PC-3 (cell line): ENCODE measurements at places on chromosomes 6 and 20.
A peak's percentile ranks its signal among the peaks of the same experiment; 100 is the strongest.

DNA sequence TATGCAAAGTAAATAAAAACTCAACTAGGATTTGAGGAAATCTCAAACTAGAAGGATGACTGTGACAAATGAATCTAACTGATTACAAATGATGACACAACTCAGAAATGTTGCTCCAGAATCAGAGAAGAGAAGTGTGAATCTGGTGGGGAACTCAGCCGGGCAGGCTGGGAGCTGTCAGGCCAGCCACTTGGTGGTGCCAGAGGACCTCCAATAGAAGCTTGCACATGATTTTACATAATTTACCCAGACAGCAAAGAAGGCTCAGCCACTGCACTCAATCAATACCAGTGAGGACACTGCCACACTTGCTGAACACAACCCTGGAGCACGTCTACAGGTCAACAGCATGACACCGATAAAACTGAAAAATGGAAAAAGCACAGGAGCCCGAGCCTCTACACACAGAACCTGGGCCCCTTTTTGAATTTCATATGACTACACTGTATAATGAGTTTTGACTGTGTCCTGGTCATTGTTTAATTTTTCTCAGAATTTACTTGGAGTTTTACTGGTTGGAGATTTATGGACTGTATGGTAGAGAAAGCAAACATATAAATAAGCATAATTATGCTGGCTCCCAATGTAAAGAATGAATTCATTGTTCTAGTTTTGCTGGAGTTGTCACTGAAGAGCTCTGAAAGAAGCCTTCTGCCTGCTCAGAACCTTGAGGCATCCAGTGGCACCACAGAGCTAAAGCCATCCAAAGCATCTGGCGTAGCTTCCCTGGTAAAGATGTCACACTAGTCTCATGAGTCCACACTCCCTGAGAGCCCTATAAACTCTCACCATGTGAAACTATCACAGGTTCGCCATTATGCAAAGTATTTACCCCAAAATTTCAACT lies 296.5 kb downstream of the THBS2 start:
- DNase-seq = peak; percentile 58

GRCh38 chr6:137731960-137732616 lies 135.0 kb upstream of the TNFAIP3 start:
- DNase-seq = peak; percentile 86

- DNase-seq = peak; percentile 36
Observed at GRCh38 chr6:132115714-132116366, 164.7 kb upstream of the CCN2 start.

DNA sequence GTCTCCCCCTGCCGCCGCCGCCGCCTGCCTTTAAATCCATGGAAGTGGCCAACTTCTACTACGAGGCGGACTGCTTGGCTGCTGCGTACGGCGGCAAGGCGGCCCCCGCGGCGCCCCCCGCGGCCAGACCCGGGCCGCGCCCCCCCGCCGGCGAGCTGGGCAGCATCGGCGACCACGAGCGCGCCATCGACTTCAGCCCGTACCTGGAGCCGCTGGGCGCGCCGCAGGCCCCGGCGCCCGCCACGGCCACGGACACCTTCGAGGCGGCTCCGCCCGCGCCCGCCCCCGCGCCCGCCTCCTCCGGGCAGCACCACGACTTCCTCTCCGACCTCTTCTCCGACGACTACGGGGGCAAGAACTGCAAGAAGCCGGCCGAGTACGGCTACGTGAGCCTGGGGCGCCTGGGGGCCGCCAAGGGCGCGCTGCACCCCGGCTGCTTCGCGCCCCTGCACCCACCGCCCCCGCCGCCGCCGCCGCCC lies 474 bp downstream of the CEBPB start:
- peak; percentile 59 for DNase-seq

- no peak for DNase-seq
Observed at GRCh38 chr6:22149501-22150367, 147.1 kb downstream of the PRL start.

DNA sequence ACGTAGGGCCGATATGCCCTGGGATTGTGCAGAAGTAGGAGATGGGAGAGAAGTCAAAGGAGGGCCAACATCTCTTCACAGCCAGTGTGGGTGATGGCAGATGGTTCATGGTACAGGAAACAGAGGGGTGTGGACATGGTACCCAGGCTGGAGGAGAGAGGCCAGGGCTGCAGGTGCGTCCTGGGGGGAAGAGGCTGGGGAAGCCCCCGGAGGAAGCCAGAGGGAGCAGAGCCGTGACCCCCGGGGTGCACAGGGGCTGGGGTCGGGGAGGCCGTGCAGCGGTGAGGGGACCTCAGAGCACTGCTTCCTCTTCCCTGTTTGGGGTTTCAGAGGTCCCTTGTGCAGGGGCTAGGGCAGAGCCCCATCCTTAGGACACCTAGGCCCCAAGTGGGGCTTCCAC lies 11.2 kb upstream of the ZBTB46 start:
- no peak for DNase-seq
